ENCODE measurements at places on chromosomes 13 and 19.

GRCh38 chr19:58059003-58059670 is at the start of gene ZNF135:
TSS of gene ZNF135 (plus strand) at chr19:58059282. CDS start at chr19:58060003, 721 bp downstream.
- DNase-seq, result no peak

DNA sequence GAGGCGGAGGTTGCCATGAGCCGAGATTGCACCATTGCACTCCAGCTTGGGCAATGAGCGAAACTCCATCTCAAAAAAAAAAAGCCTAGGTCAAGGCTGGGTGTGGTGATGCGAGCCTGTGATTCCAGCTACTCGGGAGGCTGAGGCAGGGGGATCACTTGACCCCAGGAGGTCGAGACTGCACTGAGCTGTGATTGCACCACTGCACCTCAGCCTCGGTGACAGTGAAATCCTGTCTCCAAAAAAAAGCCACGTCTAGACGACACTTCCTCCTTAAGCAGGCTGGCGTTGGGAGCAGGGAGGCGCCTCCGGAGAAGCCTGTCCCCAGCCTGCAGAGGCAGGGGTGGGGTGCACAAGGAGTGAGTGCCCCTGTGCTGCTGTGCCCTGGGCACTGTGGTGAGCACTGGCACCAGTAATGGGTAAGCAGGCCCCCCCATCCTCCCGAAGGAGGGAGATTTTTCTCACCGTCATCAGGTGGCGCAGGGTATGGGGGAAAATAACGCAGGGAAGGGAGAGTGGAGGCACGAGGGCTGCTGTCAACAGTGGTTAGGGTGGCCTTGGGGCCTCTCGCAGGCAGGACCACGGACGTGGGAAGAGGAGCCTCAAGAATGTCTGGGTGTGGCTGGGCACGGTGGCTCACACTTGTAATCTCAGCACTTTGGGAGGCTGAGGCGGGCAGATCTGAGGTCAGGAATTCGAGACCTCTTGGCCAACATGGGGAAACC is 706 bp downstream of the P2RY11 start:
- DNase-seq, result peak; percentile 87

DNA sequence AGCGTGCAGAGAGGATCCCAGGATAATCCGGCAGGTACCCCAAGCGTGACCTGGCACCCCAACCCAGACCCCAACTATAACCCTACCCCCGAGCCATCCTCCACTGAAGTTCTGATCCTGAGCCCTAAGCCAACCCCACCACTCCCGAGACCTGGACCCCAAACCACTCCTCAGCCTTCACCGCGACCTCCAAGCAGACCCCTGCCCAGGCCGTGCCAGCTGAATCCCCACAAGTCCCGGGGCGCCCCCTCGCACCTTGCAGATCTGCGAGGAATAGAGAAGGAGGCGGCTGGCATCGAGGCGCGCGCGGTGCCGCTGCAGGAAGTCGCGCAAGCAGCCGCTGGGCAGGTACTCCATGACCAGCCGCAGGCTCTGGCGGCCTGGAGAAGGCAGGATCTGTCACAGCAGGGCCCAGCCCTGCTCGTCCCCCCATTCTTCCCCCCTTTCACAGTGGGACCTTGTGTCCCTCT is 10.1 kb upstream of the INSL3 start:
- DNase-seq, result no peak

DNA sequence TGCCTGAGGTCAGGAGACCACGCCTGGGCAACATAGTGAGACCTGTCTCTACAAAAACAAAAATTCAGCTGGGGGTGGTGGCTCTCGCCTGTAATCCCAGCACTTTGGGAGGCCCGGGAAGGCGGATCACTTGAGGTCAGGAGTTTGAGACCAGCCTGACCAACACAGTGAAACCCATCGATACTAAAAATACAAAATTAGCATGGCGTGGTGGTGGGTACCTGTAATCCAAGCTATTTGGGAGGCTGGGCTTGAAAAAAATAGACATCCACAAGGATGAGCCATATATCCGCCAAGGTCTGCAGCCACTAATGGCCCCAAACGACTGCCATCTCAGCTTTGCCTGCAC is 3.1 kb downstream of the RPS16 start:
- no peak for DNase-seq

- DNase-seq, result no peak
Measured at GRCh38 chr19:34479396-34479795, 2.2 kb upstream of the WTIP start.

All from vagina (tissue), 2 donors.